ENCODE measurements at places on chromosomes 11 and 22.
A peak's percentile ranks its signal among the peaks of the same experiment; 100 is the strongest.

DNA sequence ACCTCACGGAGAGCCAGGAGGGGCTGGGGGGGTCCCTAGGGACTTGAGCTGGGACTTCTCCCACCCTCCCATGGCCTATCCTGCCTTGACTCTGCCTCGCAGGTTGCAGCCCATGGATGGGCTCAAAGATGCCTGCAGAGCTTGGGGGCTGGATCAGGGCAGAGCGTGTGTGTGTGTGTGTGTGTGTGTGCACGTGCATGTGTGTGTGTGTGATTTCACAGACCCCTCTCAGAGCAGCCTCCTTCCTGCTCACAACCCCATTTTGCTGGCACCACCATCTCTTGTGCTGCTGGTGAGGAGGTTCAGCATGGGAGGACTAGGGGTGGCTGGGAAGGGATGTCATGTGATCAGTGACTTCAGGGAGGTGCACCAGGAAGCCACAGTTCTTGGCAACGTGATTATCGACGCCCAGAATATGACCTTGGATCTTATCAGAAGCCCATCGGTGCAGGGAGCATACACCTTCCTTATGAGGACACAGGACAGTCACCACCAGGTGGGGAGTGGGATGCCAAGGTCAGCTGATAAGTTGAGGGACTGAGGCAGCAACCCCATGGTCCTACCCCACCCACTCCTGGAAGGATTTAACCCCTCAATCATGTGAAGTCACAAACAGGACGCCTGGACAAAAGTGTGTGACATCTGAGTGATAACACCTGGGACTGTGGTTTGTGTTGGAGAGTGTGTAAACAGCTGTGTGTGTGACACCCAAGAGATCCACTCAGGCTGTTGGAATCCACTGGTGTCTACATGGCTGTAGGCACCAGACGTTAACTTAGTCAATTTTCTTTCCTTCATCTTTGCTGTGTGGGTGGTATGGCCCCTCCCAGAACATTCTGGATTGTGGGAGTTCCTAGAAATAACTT, 1.8 kb upstream of the NAALADL1 start:
- no peak for DNase-seq

- no peak for DNase-seq
These were observed 41.7 kb upstream of the BLID start for GRCh38 chr11:122157653-122158161.

- DNase-seq, result no peak
These were observed 618.9 kb downstream of the BRD1 start for GRCh38 chr22:49208768-49209252.

GRCh38 chr11:63564056-63564774, 1.0 kb upstream of the PLAAT2 start:
- DNase-seq, result peak; percentile 52

DNA sequence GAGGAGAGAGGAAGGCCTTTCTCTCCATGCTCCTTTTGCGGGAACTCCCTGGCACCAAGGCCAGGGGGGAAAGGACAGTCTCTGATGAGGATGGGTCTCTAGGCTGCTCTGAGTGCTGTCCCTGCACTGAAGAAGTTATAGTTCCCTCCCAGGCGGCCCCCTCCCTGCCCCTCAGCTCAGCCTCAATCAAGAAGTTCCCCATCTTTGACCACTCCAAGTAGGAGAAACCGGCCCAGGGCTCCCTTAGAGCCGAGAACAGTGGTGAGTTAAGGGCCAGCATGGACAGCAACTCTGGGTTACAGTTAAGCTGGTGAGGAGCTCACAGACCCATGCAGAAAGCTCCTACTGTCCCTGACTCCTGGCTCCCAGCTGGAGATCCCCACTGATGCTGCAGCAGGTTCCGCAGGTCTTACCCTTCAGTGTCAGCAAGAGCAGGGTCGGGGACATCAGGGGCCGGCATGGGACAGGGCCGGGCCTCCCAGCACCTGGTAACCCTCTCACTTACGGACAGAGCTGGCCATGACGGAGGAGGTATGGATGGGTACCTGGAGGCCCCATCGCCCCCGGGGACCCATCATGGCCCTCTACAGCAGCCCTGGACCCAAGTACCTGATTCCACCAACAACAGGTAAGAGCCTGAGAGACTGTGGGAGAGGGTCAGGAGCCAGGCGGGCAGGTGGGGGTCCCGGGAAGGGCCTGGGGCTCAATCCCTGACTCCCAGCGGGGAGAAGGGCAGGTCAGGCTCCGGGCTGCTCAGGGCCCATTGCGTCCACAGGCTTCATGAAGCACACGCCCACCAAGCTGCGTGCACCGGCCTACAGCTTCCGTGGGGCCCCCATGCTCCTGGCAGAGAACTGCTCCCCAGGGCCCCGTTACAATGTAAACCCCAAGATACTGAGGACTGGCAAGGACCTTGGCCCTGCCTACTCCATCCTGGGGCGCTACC, 4.2 kb downstream of the SCGB1C1 start:
- DNase-seq, result peak; percentile 0

DNA sequence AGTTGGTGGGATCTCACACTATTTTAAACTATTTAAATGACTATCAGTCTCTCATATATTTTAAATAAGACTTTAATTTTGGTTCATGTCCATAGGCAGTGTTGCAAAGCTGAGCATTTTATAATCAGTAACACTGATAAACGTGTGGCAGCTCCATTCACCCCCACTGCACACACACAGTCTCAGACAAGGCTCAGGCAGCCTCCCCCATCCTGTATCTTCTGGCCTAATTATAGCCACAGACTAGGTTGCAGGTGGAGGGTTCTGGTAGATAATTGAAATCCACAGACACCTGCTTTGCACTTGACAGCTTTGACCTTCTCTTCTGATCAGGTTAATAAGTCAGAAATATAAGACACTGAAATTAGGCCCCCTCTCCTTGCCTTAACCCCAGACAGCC, 118.5 kb upstream of the LDLRAD3 start:
- DNase-seq, result no peak

- DNase-seq, result no peak
These were observed 201.6 kb upstream of the SORL1-AS1 start for GRCh38 chr11:121654259-121654842.

DNA sequence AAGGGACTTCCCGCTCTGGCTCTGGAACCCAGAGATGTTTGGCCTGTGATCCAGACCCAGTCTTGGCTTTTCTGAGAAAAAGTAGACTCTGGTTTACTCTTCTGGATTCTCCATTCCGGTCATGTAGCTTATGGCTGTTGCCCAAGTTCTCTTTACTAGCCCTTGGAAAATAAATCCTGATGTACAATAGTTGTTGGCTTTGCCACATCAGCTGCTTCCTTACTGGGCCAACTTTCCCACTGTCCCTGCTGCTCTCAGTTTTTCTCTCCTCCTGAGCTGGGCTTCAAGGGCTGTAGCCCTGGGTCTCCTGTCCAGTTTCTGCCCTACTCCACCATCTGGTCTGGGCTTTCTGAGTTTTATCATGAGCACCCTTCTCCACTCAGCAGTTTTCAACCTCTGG, 12.5 kb downstream of the PATZ1 start:
- DNase-seq, result no peak

- DNase-seq, result no peak
These were observed 1165.1 kb downstream of the LRRC4C start for GRCh38 chr11:40294349-40294735.

- DNase-seq, result no peak
These were observed 1.5 kb downstream of the PTGDR2 start for GRCh38 chr11:60854140-60854846.

DNA sequence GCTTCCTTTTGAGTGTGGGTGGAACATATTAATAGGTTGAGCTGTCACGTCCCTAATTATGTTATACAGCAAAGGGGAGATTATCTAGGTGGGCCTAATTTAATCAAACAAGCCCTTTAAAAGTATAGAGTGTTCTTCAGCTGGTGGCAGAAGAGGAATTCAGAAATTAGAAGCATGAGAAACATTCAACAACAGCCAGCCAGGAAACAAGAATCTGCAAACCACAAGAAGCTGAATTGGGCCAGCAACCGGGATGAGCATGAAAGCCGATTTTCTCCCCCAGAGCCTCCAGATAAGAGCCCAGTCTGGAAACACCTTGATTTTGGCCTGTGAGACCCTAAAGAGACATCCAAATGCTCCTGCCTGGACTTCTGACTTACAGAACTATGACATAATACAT, 105.8 kb upstream of the LDLRAD3 start:
- no peak for DNase-seq

GRCh38 chr11:30729187-30729713, 143.1 kb upstream of the MPPED2 start:
- no peak for DNase-seq

DNA sequence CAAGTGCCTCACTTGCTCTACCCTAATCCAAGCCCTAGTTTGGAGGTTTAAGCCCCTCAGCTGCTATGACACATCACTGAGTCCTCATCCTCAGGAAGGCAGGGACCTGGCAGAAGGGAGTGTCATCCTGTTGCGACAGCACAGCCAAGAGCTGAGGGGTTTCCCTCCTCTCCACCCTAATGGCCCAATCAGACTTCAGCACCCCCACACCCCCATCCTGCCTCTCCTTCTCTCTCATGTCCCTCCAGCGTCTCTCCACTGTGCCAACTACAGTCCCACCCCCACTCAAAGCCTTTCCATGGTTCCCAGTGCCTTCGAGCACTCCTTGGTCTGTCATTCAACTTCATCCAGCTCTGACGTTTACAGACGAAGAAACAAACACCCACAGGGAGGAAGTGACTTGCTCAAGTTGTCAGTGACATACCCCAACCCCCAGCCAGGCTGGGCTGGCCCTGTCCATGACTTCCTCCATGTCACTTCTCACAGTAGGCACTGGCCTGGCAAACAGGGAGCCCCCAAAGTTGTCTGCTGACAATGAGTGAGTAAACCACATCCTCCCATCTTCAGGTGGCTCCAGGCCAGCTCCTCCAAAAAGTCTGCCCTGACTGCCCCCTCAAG, 15.6 kb downstream of the ARAP1 start:
- DNase-seq, result peak; percentile 59

- DNase-seq, result no peak
These were observed 134.9 kb downstream of the CCDC81 start for GRCh38 chr11:86509588-86509974.

DNA sequence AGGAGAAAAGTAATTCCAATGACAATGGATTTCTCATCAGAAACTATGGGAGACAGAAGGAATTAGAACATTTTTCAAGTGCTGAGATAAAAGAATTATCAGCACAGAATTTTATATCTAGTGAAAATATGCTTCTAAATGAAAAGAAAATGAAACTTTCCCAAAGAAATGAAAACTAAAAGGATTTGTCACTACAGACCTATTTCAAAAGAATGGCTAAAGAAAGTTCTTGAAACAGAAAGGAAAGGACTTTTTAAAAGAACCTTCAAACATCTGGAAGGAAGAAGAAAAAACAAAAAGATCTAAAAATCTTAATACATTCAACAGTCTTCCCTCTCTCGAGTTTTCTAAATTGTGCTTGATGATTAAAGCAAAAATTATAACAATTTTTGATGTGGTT, 255.4 kb downstream of the FAM76B start:
- no peak for DNase-seq

All from stimulated activated naive CD8-positive, alpha-beta T cell treated with anti-CD3 and anti-CD28 coated beads, Interleukin-15, amount 100 ng/mL, for 72 hours (primary cell).